ENCODE measurements at places on chromosomes 3 and 15. TPM values are rescaled to one million over a fixed set of nuclear protein-coding genes. Genes with fewer than 3 reads are reported as not detected.

NOX5 gene
- not detected for total RNA-seq

GOLGA6L7 gene
- total RNA-seq: not detected

IL17RB gene
- 0.08 TPM for total RNA-seq

FAM174B gene
- 6.5 TPM for total RNA-seq

CPEB1 gene
- 3.1 TPM for total RNA-seq

FBXW12 gene
- total RNA-seq: not detected

RNU6-1 gene
- not detected for total RNA-seq

PLCB2 gene
- 4.6 TPM for total RNA-seq

PPP1R14D gene
- total RNA-seq: not detected

EPHA3 gene
- total RNA-seq: 9.2 TPM

ZDHHC23 gene
- 2.9 TPM for total RNA-seq

SPATA12 gene
- total RNA-seq: not detected

LRRC31 gene
- total RNA-seq: not detected

GOLGA8Q gene
- total RNA-seq: 1.1 TPM

GRK7 gene
- total RNA-seq: 0.08 TPM

CASR gene
- total RNA-seq: not detected

KBTBD13 gene
- total RNA-seq: 3.3 TPM

DNA sequence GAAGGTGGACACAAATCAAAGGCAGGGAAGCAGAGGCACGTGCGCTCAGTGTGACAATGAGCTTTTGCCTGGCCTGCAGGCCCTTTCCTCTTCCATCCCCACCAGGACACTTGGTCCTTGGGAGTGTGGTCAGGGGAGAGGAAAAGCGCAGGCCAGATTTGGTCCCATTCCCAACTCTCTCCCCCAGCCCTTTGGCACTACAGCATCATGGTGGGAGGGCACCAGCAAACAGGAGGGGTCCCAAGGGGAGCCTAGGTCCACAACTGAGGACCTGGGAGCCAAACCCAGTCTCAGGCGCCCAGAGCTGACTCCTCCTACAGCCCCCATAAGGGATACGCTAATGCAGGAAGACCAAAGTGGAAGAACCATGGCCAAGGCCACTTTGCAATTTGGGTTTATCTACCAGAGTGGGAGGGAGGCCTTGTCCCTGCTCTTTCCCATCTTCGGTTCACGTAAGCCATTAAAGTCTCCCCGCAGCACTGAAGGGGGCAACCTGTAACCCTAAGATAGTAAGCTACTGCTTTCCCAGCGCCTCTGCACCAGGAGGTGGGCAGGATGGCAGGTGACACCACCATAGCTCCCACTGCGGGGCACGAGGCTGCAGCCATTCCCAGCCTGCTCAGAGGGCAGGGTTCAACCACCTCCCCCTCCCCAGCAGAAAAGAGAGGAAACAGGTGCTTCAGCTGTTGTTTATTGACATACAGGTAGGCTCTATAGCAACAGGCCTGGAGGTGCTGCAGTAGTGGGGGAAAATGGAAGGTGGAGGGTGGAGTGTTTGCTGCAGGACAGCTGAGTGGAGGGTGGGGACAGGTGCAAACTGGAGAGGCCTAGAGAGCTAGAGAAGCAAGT lies 993 bp upstream of the GRAMD2A start:
- no peak for DNase-seq

GRCh38 chr3:89586256-89586655 lies 478.8 kb downstream of the EPHA3 start:
- no peak for DNase-seq

DNA sequence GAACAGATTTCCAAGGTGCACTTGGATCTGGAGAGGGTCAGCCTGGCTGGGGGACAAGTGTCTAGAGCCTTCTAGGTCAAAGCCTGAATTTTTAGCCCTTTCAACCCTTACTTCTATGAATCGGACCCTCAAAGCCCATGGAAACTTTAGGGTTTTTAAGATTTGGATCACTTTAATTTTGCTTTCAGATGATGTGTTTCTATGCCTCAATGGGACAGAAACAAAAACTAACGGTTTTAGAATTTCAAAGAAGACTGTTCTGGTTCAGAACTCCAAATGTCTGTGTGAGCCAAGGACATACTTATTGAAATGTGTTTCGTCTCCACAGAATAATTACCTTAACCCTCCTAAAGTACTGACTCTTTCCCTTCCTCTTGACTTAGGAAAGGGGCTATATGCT lies 266.7 kb downstream of the LRTM1 start:
- DNase-seq: no peak

DNA sequence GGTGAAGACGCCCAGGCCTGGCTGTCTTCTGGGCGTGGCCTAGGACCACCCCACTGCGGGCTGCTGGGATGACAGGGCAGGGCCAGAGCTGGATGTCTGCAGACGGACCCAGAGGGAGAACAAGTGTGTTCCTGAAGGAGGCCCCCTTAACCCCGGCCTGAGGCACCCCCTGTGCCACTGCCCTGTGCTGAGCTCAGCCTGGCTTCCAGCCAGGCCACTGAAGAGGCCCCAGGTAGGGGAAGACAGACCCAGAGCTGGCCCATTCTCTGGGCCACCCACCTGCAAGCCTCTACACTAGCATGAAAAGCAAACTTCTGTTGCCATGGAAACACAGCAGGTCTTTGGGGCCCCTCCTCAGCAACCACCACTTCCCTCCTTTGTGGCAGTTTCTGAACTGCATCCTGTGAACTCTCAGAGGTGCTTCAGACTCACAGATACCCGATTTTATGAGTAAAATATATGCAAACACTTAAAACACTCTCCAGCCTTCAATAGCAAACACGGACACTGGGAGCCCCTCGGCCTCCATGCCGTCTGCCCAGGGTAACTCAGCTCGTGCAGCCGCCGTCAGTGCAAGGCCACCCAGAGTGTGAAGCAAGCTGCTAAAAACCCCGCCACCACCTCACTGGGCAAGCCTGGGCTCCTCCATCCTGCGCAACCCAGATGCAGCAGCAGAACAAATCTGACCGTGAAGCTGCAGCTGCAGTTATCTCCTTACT lies 42.5 kb downstream of the CMTM6 start:
- no peak for DNase-seq

- DNase-seq: no peak
These were observed 16.2 kb downstream of the MB21D2 start for GRCh38 chr3:192901435-192901834.

DNA sequence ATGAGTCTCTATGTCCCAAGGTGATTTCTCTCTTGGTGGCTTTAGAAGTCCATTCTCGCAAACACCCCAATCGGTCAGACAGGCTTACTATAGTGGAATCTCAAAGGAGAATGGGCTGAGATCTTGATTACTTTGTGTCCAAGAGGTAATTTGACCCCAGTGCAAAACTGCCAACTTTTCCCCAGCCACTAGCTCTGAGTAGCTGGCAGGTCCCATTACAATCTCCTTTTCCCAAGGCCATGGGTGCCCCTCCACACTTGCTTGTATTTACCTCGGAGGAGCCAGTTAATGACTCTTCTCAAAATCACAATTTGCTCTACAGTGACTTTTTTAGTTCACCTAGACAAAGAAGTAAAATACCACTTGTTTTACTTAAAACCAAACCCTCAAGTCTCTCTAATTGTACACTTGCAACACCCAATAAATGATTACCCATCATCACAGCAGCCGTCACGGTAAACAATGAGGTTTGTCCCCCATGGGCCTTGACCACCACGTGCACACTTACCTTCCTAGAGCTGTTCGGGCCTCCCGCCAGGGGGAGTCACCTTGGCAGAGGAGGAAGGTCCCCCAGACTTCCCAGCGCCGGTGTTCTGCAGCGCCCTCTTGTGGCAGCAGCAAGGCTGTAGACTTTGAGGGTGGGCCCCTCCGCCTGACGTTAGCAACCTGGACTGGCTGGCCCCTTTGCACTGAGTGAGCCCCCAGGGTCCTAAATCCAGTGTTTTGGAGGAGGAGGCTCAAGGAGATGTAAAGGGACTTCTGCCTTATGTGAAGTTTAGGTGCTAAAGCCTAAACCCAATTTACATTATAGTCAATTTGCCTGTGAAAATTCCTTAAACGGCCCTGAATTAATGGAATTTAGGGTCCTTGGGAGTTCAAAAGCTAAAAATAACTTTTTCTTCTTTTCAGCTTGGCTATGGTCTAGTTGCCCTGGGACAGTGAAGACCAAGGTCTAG lies 18.7 kb upstream of the HDAC11 start:
- DNase-seq: no peak

- DNase-seq: no peak
These were observed 23.4 kb downstream of the WHAMM start for GRCh38 chr15:82832601-82833361.

- DNase-seq: no peak
These were observed 961.7 kb downstream of the FHIT start for GRCh38 chr3:60289341-60290121.

DNA sequence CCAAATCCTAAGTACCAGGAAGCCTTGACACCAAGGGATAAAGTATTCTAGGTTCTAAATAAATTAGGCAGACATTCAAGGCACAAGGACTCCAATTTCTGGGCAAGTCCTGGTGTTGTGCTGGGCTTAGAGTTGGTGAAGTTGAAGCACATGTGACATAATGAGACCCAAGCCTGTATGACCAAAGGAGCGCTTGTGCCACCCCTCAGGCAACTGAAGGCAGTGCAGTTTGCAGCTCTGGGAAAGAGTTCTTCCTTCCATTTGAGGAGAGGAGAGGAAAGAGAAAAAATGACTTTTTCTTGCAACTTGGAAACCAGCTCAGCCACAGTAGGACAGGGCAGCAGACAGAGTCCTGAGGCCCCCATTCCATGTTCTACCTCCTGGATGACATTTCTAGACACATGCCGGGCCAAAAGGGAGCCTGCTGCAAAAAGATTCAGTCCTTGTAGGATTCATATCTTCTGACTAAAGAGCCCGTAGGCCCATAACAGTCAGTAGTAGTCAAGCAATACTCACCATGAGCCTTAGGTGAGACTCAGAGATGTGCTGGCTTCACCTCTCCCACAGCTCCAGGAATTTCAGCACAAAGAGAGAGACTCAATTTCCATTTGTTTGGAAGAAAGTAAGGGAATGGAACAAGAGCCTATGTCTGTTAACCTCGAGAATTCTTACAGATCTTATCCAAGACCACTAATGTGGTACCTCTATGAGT lies 588.8 kb upstream of the BCHE start:
- DNase-seq: no peak

- DNase-seq: no peak
These were observed 49.0 kb upstream of the EPHA3 start for GRCh38 chr3:89058371-89058770.

GRCh38 chr3:40655551-40655950 lies 130.8 kb downstream of the ZNF621 start:
- no peak for DNase-seq

DNA sequence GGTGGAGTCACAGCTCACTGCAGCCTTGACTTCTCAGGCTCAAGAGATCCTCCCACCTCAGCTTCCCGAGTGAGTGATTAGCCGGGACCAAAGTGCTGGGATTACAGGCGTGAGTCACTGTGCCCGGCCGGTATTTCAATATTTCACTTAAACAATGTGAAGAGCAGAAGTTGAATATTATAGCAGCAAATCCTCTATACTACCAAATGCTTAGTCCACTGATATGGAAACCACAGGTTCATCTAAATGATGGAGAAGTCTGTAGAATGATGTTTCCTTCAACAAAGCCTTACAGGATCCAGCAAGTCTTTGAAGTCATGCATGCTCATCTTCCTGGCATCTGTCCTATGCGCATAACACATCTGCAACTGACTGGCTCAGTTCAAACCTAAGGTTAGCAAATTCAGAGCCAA lies 20.3 kb upstream of the UACA start:
- DNase-seq: no peak

- DNase-seq: no peak
These were observed 812.9 kb upstream of the CFAP20DC start for GRCh38 chr3:59862686-59863085.

DNA sequence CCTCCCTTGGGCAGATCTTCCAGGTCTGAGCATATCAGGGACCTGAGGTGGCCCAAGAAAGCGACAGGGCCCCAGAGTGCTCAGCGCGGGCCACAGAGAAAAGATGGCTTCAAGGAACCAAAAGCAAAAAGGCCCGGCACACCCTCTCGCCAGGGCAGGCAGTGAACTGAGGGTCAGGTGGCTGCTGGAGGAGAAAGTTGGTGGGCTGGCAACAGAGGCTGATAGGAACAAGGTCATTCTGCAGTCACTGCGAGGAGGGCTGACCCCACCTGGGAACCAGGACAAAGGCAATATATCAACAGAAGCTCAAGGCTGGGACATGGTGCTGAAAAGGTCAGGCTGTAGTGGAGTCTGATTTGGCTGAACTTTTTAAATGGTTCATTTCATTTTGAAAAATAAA lies 2.8 kb upstream of the ACSBG1 start:
- no peak for DNase-seq

DNA sequence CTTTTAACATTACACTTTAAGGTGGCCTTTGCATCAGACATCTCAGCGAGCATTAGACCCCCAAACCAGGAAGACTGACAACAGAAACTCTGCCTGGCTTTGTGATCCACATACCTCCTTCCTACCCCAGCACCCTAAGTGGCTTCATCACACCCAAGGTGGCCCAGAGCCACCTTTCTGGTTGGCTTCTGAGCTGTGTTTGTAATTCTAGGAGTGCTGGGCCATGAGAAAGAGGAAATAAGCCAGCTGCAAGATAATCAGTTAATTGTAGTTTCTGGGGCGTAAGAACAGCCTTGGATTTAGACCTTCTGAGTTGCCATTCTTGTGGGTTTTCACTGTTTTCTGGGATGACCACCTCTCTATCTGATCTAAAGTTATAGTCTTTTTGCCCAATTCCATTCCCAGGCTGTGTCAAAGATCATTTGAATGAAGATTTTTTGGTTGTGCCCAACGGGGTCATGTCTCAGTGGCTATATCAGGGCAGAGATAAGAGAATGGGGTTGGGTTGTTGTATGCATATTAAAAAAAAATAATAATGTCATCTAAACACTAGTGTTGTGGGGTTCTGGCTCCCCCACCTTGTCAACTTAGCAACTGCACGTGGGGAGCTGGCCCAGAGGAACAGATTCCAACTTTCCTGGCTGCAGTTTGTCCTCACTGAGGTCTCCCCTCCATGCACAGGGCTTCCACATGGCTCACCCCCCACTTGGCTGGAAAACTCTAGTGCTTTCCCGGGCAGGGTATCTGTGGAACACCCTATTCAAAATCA lies 234.8 kb upstream of the WNT5A start:
- no peak for DNase-seq

DNA sequence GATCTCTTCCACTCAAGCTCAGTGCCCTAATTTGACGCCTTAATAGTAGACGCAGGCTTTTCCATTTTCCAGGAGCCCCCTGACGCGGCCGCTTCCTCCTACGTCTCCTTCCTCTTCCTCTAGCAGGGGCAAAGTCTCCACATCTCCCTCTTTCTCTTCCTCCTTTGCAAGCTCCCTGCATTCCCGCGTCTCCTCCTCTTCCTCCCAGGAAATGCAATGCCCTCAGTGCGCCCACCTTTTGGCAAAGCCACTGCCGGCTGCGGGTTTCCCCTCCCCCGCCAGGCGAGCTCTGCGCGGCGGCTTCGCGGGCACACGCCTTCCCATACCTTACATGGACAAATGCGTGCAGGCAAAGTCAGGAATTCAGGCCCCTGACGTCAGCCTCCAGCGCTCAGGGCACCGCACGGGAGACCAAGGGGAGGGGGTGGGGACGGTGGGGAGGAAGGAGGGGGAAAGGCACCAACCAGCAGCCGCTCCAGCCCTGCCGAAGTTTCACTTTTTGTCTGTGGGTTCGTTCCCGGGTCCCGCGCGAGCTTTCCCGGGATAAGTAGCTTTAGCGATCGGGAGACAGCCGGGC lies 432 bp upstream of the LPP start:
- DNase-seq: peak; percentile 90

- no peak for DNase-seq
These were observed 40.8 kb downstream of the NUP210 start for GRCh38 chr3:13379201-13379830.
